ENCODE measurements at places on chromosomes 5 and 9.

DNA sequence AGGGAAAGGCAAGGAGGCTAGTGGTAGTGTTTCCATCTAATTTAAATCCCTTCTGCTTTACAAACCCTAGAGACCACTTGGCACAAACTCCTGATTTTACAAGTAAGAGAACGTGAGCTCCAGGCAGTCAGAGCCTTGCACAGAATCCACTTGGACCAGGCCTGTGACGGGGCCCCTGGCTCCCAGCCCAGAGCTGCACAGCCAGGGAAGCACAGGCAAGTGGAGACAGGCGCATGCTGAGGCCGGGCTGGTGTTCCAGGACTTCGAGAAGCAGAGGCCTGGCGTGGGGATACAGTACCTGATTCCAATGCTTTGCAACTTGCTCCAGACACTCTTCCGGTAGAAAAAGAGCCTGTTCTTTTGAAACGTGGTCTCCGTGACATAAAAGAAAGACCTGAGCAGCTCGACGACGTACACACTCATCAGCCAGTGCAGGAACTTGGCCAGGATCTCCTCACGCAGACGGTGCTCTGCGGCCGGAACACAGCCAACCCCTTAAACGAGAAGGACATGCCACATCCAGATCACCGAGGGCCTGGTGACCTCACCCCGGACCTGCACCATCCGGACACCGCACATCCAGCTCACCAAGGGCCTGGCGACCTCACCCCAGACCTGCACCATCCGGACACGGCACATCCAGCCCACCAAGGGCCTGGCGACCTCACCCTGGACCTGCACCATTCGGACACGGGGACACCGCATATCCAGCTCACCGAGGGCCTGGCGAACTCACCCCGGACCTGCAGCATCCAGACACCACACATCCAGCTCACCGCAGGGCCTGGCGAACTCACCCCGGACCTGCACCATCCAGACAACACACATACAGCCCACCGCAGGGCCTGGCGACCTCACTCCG, 12.5 kb downstream of the TERT start:
- no peak for DNase-seq

- no peak for DNase-seq
These were observed 2.6 kb upstream of the RFX3 start for GRCh38 chr9:3528451-3528850.

DNA sequence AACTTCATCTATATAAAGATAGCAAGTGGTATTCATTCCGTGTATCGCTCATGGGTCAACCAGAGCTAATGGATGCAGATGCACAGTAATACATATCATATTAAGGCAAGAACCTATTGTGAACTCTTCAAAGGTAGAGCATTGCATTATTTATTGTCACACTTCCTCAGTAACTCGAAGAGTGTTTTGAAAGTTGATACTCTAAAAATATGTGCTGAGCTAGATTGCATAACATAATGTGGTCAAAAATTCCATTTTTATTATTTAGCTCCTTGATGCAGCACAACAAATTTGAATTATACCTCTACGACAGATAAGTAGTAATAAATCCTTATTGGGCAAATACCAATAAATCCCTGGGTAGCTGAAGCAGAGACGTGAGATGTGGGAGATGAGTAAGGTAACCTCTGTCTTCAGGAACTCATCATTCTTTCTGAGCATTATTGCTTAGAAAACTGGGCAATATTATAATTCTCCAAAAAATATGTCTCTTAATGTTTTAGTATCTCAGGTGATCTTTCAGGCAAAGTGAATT, 70.3 kb downstream of the CDH18 start:
- no peak for DNase-seq

DNA sequence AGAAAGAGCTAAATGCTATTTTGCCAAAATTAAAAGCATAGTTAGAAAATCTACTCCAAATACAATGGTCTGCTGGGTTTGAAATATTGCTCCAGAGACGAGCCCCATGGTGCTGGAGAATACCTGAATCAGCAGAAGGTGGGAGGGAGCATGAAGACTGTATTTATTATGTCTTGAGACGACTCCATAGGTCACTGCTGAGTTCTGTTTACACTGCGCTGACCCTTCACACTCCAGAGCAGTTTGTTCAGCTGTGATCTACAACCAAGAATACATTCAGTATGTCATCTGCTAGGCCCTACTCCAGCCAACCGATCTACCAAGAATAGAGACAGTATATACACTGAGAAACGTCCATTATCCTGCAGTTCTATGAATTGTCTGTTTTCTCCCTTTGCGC, 150.5 kb downstream of the TLE1 start:
- no peak for DNase-seq

DNA sequence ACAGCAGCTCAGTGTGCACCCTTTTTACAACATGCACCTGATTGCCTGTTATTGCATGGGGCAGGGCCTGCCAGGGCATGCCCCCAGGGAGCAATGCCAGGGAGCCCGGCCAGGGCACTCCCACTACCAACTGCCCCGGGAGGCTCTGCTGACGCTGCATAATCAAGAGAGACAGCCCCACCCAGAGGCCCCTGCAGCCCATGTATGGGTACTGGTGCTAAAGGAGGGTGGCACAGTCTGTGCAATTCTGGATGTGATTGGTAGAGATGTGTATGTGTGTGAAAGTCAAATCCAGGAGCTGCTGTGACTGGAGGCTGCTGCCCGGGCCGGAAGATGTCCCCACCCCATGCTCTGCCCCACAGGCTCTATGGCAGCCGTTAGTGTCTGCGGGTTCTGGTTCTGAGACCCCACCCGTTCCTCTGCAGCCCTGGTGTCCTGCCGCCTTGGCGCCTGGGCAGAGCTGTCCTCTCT, 3.9 kb upstream of the NEURL1B start:
- DNase-seq, result no peak

GRCh38 chr5:159917994-159918393, 1.7 kb downstream of the ADRA1B start:
- no peak for DNase-seq

- DNase-seq, result no peak
These were observed 30.8 kb upstream of the PANK3 start for GRCh38 chr5:168609806-168610482.

DNA sequence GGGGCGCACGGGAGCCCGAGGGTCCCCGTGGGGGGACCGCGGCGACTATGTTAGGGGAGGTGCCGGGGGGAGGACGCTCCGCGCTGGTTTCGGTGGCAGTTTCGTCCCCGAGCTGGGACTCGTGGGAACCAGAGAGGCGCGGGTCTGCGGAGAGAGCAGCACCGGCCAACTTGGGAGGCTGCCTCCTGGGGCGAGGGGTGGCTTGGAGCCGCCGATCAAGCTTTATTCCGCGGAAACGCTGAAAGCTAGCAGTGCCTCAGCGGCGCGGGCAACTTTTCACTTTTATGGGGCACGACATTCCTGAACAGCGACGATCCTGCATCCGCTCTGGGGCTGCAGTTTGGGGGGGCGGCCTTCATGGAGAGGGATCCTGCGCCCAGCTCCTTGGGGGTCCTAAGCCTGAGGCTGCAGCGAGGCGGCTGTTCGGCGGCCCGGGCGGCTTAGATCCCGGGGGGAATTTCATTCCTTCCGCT, 369 bp downstream of the OCLN start:
- no peak for DNase-seq

DNA sequence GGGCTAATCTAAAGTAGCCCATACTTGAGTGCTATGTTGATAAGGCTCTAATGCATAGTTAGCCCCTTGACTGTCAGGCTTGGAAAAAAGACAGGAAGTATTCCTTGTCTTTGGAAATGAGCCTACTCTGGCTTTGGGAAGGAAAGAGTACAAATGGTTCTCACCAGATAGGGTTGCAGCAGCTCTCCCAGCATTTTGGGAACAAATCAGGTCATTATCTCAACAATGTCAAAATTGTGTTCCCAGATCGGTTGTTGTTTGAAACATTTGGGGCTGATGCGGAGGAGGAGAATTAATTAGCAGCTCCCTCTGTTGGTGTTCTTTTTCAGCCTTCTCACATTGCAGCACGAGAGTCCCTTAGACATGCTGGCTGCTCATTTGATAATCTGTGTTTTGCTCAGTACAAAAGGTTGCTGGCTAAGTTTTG, 294.7 kb upstream of the DMRT1 start:
- DNase-seq, result peak; percentile 97

DNA sequence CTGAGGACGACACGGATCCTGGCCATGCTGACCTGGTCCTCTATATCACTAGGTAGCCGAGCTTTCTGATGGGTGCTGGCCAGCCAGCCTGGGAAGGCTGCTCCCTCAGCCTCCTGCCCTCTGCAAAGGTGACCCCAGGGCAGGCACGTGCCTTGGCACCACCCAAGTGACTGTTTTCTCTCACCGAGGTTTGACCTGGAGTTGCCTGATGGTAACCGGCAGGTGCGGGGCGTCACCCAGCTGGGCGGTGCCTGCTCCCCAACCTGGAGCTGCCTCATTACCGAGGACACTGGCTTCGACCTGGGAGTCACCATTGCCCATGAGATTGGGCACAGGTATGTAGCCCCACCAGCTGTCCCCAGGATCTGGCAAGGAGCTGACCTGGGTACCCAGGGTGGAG, 3.8 kb downstream of the ADAMTS13 start:
- no peak for DNase-seq

DNA sequence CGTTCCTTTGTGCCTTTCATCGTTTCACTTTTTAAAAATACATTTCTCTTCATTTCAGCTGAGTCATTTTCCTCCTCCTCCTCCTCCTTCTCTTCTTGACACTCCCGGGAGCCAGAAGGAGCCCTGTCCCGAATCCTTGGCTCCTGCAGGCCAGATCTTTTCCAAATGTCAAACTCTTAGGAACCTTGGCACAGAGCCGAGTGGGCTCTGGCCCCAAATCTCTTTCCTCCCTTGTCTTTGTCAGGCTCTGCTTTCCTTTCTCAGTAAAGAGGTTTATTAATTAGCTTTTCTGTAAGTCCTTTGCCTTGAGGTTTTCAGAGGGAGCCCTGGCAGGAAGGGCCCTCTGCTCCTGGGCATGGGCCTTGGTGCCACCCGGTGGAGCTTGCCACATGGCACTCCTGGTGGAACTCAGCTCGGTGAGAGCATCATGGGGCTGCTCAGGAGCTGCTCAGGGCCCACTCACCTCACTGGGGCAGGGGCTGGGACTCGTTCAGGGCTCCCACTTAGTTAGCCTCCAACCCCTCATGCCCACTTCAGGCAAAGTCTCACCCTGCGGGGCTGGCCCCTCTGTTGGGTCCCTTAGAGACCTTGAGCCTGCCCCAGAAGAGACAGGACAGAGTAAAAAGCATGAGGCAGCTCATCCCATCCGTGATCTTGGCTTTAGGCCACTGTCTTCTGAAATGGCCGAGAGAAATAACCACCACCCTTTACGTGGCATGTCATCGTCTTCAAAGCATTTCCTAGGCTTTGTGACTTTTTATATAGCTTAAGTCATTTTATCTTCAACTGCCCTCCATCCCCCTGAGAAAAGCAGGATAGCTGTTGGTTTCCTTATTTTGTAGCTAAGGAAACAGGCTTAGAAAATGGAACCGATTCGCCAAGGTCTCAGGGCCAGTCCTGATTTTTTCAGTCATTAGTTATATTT, 17.1 kb downstream of the STC2 start:
- DNase-seq, result peak; percentile 87

DNA sequence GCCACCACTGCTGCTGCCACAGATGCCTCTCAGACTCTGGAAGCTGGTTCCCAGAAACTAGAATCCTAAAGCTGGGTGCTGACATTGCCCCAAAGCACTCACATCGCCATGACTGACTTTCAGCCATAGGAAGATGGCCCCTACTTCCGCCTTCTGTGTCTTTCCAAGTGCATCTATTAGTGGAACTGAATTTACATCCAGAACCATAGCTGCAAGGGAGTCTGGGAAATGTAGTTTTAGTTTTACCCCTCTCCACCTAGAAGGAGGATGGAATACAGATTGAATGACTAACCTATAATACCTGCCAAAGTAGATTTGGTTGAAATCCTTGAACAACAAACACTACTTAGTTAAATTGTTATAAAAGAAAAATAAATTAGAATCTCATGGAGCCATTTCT, 118.8 kb downstream of the RASGRF2 start:
- DNase-seq, result no peak

GRCh38 chr5:16544607-16545374, 72.0 kb downstream of the RETREG1 start:
- DNase-seq, result peak; percentile 32

- DNase-seq, result no peak
These were observed 855.2 kb downstream of the MAT2B start for GRCh38 chr5:164360589-164360988.

GRCh38 chr9:128372188-128372641, 1.0 kb downstream of the URM1 start:
- DNase-seq, result no peak
